ENCODE measurements at places on chromosomes 1 and 21.

DNA sequence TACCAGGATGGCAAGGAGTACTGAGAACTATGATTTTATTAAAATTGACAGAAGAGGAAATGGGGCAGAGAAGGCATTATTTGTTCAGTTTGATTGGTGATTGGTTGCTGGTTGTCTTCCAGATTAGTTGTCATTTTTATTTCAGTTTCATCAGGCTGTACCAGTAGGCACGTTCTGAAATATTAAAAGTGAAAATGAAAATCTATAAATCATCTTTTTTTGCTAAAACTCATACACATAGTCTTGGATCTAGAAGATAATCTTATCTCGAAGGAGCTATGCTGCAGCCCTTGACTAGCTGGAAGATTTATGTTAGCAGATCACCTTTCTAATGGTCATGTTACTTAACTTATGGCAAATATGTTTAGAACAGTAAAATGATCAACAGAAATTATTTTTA is 29.0 kb downstream of the NEK7 start:
- no peak for DNase-seq

GRCh38 chr1:59499943-59500569 is 203.2 kb downstream of the FGGY start:
- no peak for DNase-seq

DNA sequence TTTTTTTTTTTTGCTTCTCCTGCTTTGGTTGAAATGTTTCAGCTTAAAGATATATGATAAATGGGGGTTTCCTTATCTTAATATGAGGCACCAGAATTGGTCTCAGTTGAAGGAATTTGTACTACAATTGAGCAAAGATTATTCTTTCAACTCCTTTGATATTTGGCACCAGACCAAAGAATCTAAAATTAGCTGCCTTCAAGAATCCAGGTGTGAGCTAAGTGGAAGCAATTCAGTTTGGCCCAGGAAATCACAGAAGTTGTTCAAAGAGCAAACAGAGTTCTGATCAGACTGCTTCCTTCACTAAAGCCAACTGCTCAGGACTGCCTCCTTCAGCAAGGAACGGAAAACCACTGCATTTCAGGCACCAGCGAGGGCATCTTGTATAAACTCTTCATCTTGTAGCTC is 68.3 kb upstream of the BCAR3 start:
- DNase-seq: no peak

- DNase-seq: no peak
These were observed 64.2 kb downstream of the SLC45A1 start for GRCh38 chr1:8382051-8382505.

DNA sequence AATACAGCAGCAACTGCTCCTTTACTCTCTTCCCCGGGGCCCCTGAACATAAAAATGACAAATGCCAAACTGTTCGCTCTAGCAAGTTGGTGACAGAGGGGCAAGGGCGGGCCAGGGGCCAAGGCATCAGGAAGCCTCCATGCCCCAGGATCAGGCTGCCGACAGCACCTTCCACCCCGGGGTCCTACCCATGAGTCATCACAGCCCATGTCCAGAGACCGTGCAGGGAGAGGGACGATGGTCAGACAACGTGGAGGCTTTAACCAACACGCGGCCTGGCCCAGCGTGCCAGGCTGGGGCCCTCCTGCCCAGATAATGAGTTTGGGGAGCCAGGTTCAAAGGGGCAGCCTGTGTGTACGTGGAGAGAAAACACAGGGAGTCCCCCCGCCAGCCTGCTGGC is 90.5 kb downstream of the CASZ1 start:
- no peak for DNase-seq

DNA sequence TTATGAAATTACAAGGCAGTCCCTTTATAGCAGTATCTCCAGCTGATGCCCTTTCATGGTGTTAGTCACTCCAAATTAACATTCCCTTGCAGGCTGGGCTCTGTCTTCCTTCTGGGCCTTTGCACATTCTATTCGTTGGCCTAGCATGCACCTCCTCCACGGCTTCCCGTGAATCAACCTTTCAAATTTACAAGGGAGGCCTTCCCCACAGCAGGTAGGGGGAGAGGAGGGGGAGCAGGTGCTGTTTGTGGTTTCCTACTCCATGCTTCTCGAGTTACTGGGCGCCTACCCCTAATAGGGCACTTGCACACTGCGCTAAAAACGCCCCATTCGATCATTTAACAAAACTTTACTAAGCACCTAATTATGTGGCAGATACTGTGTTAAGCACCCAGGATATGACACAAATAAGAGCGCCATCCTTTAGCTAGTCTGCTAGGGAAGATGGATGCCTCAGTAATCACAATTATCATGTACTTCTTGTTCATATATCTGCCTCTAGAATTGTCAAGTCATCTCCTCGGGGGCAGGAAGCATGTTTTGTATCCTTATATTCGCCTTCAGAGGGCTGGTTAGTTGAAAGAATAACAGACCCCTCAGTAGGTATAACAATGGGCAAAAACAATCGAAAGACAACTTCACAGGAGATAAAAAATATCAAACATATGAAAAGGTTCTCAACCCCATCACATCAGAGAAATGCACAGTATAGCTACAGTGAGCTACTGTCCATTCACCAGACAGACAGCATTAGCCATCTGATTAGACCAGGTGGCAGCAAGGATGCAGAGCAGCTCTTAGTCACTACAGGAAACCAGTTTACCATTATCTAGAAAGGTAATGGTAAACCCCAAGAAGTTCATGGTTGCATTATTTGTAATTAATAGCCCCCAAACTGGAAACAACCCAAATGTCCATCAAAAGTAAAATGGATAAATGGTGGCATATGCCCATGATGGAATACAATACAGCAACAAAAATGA is 1.7 kb upstream of the ADAR start:
- DNase-seq: peak; percentile 23

GRCh38 chr1:236502972-236503639 is 20.7 kb upstream of the LGALS8 start:
- DNase-seq: no peak

GRCh38 chr1:95257758-95258157 is 23.7 kb downstream of the RWDD3 start:
- DNase-seq: no peak

DNA sequence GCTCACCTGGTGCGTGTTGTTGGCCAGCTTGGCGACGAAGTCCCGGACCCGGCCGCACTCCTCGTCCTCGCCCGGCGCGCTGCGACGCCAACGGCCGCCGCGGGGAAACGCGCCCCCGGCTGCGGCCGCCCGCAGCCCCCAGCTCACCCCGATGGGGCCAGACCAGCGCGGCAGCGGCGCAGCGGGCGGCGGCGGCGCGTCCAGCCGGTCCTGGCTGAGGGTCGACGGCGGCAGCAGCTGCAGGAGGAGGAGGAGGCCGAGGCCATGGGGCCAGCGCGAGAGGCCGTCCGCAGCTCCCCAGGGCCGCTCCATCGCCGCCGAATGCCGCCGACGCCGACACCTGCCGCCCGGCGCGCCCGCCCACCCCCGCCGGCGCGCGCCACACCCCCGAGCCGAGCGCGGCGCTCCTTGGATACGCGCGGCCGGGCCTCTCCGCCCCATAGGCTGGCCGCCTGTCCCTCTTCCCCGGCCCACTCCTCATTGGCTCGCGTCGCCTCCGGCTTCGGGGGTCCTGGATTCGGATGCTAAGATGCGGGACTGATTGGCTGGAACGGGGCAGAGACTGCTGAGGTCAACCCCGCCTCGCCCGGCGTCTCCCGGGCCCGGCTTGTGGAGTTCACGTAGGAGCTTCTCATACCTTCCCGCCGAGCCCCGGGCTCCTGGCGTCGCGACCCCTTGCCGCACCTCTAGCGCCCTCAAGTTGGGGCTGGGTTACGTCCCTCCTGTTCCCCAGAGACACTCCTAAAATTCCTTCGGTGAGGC is at the start of gene SORT1:
Gene SORT1, minus strand, starts transcription at position 338 of the 762 bp plus-strand sequence. Its CDS starts 26 bp downstream, at position 312.
- peak; percentile 36 for DNase-seq

- peak; percentile 18 for DNase-seq
These were observed 26.1 kb downstream of the CACNA1S start for GRCh38 chr1:201085902-201086735.

GRCh38 chr1:225941187-225941941 is at the start of gene LEFTY2:
LEFTY2 (minus strand) TSS chr1:225941220; CDS start chr1:225941140, 80 bp downstream.
- DNase-seq: no peak

- peak; percentile 39 for DNase-seq
These were observed 12.4 kb downstream of the FMOD start for GRCh38 chr1:203338335-203339036.

- DNase-seq: no peak
These were observed 18.1 kb downstream of the VASH2 start for GRCh38 chr1:212968368-212968863.

- DNase-seq: no peak
These were observed 295.2 kb upstream of the SNX7 start for GRCh38 chr1:98366343-98366742.

- DNase-seq: no peak
These were observed 245.9 kb upstream of the SGIP1 start for GRCh38 chr1:66288048-66288447.

GRCh38 chr1:46001081-46001785 is 131.2 kb downstream of the PIK3R3 start:
- no peak for DNase-seq

GRCh38 chr1:7783826-7784491 is at the start of gene PER3:
PER3 (plus strand) TSS chr1:7784291; CDS start chr1:7784878, 587 bp downstream.
- DNase-seq: peak; percentile 88

DNA sequence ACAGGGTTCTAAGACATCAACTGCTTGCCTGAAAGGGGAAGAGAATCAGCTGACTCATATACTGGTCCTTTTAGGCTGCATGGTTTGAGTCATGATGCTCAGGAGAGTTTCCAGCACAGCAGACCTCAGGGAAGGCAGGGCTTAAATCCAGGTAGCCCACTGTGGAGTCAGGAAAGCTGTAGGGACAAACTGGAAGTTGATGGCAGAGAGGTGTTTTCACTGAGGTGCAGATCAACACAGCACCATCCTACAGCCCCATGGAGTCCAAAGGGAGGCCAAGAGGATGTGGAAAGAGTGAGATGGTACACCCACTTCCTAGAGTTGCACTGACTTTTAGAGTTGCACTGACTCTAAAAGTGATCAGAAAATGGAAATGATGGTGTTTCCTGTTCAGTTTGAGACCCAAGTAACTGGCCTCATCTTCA is 252.4 kb upstream of the DUSP10 start:
- no peak for DNase-seq

DNA sequence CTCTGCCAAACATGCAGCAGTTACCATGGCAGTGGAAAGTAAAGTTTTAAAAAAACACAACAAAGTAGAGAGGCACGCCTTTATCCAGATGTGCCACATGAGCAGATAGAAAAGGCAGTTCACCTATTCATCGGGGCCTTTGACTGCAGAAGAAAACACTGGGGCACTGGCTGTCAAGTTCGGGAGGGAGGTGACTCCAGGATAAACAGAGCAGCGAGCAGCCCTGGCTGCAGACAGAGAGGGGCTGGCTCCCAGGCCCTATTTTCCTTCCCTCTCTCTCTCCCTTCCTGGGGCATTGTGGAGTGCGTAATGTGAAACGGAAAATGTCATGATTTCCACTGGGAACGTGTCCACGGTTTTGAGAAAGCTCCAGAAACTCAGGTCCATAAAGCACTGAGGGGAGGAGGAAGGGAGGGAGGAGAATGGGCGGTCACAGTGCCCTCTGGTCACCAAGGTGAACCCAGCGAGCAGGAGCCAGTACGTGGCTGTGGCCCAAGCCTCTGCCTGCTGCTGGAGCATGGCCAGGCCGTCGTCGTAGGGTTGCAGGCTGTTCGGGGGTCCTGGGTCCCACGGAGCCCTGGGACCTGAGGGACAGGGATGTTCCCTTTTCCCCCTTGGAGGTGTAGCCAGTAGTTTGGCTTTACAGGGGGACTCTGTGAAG is 114.7 kb upstream of the IRF2BP2 start:
- DNase-seq: no peak

DNA sequence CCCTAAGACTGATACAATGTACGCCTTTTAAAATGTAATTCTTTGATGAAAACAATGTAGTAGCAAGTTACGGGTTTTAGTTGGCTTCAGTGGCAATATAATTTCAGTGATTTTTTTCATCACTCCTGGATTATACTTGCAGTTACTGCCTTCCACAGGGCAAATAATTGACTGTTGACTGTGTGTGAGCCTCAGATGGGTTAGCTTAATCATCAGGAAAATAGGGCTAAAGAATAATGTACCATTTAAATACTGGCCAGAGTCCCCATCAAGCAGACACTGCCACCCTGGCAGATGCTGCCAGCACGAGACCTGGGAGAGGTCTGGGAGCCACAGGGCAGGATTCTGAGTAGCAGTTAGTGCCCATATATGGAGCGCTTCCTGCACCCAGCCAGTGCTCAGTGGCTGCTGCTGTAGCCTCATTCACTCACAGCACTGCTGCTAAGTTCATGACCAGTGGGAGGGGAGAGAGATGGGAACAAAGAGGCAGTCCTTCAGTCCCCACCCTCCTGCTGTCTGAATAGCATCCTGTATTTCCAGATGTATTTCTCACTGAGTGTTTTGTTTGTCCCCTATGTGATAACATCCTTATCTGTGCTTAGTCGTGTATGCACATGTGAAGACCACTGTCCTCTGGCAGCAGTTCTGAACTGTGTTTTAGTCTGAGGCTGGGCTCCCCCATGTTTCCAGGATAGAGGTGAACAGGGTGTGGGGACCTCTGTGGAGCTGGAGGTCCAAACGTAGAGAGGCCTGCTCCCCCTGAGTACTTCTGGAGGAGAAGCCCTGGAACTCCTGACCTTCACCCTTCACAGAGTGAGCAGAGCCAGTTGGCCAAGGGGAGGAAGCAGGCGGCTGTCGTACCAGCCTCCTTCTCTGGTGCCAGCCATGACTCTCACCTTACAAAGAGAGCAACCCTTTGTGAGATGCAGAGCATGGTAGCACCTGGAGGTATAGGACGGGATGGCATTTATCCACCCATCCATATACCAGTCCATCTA is 80.4 kb downstream of the ADARB1 start:
- DNase-seq: peak; percentile 21

- DNase-seq: no peak
These were observed 28.1 kb downstream of the TSHB start for GRCh38 chr1:115057661-115058254.

DNA sequence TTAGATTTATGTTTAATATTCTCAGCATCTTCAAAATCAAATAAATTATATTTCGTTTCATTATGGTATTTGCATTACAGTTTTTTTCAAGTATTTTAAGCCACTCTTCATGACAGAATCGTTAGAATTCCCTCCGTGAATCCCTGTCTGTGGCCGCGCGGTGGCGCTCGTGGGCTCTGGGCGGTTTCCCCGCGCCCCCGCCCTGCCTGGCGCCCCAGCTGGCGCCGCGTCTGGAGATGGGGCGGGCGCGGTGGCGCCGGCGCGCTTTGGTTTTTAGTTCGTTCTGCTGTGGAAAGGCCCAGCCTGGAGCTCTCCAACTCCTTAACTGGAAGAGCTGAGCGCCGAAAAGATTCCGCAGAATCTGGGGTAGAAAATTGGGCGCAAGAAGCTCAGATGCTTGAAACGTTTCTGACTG is 25.7 kb downstream of the PRMT2 start:
- DNase-seq: peak; percentile 32

All from T-helper 9 cell (primary cell).